ENCODE measurements at places on chromosomes 4 and X.

- DNase-seq, result no peak
Observed at GRCh38 chr4:120037411-120037810, 29.2 kb downstream of the MAD2L1 start.

DNA sequence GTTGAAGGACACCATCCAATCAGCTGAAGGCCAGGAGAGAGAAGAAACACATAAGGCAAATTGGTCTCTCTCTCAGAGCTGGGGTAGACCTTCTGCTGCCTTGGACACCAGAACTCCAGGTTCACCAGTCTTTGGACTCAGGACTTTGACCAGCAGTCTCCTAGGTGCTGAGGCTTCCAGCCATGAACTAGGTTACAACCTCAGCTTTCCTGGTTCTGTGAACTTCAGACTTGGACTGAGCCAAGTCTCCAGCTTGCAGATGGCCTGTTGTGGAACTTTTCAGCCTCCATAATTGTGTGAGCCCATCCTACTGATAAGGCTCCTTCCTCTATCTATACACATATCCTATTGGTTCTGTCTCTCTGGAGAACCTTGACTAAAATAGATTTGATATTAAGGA, 20.6 kb upstream of the BBS12 start:
- no peak for DNase-seq

- no peak for DNase-seq
Observed at GRCh38 chr4:13059019-13059418, 425.1 kb downstream of the RAB28 start.

GRCh38 chr4:41360214-41360920, 103.6 kb downstream of the UCHL1 start:
- DNase-seq, result peak; percentile 64

DNA sequence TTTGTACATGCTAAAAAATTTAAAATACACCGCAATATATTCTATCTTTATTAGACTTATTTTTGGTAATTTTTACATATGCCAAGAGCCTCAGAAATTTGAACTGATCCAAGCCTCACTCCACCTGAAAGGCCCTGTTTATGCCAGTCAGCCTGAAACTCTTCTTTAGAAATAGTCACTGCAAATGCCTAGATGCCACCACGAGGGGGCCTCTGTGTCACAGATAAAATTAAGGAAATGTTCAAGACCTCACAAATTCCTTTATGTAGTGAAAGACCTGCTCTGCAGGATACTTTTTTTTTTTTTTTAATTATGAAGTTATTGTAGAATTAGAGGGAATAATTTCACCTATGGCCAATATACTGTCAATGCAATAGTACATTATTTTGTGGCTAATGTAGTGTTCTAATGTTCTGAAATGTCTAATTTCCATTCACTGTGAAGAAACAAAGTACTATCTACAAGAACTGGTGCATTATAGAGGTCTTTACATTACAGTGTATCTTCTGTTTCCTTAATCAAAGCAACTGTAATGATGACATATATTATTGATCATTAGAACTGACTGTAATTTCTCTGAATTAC, 69.8 kb downstream of the DTHD1 start:
- DNase-seq, result peak; percentile 65

GRCh38 chr4:14809203-14809602, 193.1 kb upstream of the CPEB2 start:
- DNase-seq, result no peak

GRCh38 chr4:188409851-188410250, 270.6 kb downstream of the TRIML1 start:
- DNase-seq, result no peak

- DNase-seq, result no peak
Observed at GRCh38 chrX:31392513-31392912, 320.7 kb upstream of the FTHL17 start.

GRCh38 chrX:24479924-24480323, 14.8 kb downstream of the PDK3 start:
- no peak for DNase-seq

DNA sequence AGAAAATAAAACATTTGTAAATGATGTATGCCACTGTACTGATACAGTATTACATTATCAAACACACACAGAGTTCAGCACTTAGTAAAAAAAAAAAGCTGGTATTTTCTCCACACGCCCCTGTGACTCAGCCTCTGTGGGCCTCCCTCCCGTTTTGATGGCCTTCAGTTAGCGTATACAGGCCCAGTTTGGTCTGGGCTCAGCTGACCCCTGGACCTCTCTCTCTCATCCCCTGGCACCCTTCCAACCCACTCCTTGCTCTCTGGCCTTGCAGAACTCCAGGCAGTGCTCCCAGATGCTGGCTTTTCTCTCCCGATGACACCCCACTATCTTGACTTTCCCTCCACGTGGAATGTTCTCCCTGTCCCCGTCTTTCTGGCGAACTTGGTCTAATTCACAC, 89.0 kb upstream of the LIMCH1 start:
- DNase-seq, result no peak

- DNase-seq, result no peak
Observed at GRCh38 chrX:119654112-119654531, 38.8 kb downstream of the SEPTIN6 start.

DNA sequence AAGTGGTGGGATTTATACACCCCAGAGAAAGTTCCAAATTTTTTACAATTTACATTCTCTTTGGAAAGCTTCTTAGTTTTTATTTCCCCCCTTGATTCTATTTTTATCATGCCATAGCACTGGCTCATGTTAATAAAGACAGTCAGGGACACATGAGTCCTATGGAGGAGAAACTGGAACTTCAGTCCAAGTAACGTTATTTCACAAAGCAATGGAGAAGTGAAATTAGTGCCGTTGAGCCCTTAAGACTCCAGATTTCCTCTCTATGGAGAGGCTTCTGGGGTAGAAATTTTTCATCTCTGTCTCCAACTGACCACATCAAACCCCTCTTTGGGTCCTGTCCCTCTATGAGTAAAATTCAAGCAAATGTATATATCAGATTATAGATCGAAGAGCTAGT, 12.8 kb upstream of the TASL start:
- no peak for DNase-seq

DNA sequence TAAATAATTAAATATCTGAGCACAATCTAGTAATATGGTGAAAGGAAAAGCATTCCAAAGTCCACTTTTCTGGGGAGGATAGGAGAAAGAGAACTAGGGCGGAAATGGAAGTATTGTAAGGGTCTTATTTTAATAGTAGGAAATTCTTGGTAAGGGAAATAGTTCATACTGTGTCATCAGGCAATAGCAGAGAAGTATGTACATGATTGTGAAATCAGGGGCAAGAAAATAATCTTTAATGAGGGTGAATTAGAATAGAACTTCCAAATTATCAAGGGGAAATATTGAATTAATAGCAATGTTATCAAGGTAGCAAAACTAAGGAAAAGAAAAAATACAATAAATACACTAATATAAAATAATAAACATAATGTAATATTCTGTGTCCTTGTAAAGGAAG, 14.8 kb downstream of the GIMD1 start:
- DNase-seq, result no peak

GRCh38 chr4:183905081-183905592, at the start of gene STOX2:
Gene STOX2, plus strand, starts transcription at chr4:183905307. Its CDS starts 1,484 bp downstream, at chr4:183906791.
- DNase-seq, result peak; percentile 79

DNA sequence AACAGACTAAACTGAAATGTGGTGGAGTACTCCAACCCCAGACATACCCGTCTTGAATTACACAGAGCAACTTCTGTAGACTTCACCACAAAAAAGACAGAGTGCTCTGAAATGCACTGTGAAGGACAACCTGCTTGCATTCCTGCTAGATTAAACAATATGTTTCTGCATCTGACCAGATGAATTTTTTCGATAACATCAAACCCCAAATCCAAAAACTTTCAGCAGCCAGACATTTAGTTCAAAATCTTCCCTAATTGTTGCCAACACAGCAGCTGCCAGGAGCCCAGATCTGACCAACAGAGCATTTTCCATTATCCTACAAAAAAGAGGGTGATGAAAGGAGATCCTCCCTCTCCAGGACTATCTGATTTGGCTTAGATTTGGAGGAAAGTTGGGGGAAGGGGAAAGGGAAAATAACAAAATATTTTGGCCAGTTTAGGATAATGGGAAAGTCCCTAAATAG, 356.5 kb downstream of the PDGFC start:
- no peak for DNase-seq

GRCh38 chrX:9376111-9376510, 88.7 kb upstream of the TBL1X start:
- DNase-seq, result no peak

DNA sequence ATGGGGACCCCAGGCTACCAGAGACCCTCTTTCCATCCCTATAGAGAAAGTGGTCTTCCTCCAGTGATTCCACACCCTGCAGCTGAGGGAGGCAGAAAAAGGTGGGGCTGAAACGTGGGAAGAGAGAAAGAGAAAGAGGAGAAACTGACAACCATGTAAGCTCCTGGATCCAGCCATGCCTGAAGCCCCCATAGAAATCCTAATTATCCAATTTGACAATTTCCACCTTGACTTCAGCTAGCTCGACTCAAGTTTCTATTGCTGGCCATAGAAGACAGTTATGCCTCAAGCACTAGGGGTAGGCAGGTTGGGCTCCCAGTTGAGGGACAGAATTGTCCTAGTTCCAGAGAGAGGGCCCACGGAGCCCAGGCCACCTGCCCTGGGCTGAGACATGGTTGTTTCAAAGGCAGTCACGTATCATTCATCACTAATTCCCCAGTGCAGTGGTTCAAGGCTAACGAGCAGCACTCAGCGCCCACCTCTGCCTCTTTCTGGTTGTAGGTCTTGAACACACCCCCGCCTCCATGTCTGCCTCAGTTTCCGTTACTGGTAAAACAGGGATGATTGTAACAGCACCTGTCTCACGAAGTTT, 39.8 kb upstream of the ASMTL start:
- DNase-seq, result no peak

- DNase-seq, result no peak
Observed at GRCh38 chr4:5976921-5977320, 41.3 kb downstream of the C4orf50 start.

DNA sequence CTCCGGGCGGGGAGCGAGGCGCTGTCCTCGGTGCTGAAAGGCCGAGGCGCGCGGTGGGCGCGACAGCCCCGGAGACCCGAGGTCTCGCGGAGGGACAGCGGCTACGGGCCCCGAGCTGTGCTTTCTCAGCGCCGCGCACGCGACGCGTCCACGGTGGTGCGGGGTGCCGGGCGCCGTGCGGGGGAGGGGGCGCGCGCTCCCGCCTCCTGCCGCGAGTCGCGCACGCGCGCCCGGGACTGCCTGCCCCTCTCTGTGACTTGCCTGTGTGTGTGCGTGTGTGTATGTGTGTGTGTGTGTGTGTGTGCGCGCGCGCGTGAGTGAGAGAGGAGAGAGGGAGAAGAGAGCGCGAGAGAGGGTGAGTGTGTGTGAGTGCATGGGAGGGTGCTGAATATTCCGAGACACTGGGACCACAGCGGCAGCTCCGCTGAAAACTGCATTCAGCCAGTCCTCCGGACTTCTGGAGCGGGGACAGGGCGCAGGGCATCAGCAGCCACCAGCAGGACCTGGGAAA, at the start of gene GRIA2:
GRIA2 (plus strand) TSS at position 358 of the 511 bp plus-strand sequence. CDS start 315 bp downstream, outside the sequence.
- peak; percentile 84 for DNase-seq

GRCh38 chr4:168647646-168648375, 151.0 kb downstream of the PALLD start:
- DNase-seq, result no peak

- no peak for DNase-seq
Observed at GRCh38 chrX:123277821-123278220, 93.7 kb downstream of the GRIA3 start.

DNA sequence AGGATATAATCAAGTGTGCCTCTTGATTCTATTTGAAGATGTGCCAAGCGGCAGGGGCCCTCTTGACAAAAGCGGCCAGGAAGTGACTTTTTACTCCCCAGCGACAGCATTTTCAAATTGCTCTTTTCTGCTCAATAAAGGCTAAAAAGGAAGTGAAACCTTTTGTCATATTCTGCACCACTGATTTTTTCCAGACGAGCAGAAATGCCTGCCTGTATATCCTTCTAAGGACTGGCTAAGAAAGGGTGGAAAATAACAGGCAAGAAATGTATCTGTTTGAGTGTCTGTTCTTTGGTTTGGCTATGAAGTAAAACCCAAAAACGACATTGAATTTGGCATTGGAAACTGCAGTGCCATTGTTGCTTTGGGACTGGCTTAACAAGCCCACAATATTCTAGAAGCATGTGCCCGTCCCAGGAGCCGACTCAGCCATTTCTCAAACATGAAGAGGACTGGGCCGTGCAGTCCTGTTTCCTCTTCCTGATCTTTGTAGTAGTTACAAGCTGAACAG, 25.4 kb downstream of the TMSB4X start:
- DNase-seq, result no peak

DNA sequence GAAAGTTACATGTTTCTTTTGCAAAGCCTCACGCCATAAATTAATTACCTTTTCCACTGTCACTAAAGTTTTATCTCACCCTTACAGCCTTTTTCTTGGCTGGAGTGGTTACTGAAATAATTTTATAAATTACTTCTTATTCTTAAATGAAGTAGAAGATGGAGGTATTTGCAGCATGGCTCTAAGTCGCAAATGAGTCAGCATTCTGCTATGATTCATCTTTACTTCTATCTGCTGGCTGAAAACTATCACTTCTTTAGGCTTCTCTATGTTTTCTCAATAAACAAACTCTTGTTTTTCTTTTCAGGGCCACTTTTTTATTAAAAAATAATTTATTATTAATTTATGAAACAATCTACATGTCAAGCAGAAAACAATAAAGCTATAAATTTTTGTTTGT, 210.2 kb upstream of the GYPA start:
- DNase-seq, result no peak

- no peak for DNase-seq
Observed at GRCh38 chr4:10750714-10751113, 66.1 kb upstream of the CLNK start.
